SK-N-DZ (cell line): ENCODE measurements at places on chromosomes 16 and 17.

GRCh38 chr16:1323296-1324239 is 9.9 kb upstream of the BAIAP3 start:
- DNase-seq, result no peak

- no peak for DNase-seq
Observed at GRCh38 chr17:27917000-27917399, 23.8 kb upstream of the LYRM9 start.

GRCh38 chr16:89244754-89245153 is 27.3 kb downstream of the ZNF778 start:
- no peak for DNase-seq

- no peak for DNase-seq
Observed at GRCh38 chr16:20925751-20926150, 25.2 kb downstream of the LYRM1 start.

GRCh38 chr17:78368348-78368747 is 8.5 kb upstream of the SOCS3 start:
- no peak for DNase-seq

DNA sequence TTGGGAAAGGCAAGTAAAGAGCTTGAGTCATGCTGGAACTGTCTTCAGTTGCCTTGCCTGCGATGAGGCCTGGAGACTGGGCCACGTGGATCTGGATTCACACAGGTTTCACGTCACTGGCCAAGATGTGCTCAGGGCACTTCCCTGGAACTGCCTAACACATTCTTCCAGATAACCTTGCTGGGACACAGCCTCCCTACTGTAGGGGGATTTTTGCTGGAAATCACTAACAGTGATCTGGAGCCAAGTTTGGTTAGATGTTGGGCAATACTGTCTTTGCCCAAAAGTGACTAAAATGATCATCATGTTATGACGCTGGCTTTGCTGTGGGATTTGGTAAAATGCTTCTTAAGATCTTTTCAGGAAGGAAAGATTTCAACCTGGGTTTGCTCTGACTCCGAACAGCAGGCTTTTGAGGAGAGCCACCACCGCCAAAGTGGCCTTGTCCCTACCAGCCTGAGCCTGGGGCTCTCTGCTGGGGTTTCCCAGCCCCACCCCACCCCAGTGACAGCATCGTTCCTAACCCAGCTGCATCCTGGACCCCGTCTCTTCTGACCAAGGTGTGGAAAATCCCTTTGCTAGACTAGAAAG is 14.7 kb downstream of the C1QTNF1 start:
- DNase-seq, result no peak

GRCh38 chr17:65324611-65325342 is 187.6 kb downstream of the RGS9 start:
- no peak for DNase-seq

- no peak for DNase-seq
Observed at GRCh38 chr16:7640334-7640733, 307.7 kb downstream of the RBFOX1 start.
